ENCODE measurements at places on chromosomes 6 and 20.
A peak's percentile ranks its signal among the peaks of the same experiment; 100 is the strongest.

DNA sequence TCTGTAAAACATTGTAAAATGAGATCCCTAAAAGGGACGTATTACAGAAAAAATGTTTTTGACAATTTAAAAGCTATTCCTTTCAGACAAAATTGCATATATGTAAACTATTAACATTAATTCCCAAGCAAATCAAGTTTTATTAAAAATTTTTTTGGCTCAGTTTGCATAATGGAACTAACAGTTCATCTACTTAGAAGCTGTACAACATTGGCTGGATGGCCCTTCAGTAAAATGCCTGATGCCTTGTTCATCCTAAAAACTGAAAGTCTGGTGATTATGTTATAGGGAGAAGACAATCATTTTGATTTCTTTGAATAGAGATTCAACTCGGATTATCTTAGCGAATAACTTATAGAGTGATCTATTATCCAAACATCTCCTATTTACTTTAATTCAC is 52.8 kb downstream of the ADGRG6 start:
- no peak for DNase-seq

DNA sequence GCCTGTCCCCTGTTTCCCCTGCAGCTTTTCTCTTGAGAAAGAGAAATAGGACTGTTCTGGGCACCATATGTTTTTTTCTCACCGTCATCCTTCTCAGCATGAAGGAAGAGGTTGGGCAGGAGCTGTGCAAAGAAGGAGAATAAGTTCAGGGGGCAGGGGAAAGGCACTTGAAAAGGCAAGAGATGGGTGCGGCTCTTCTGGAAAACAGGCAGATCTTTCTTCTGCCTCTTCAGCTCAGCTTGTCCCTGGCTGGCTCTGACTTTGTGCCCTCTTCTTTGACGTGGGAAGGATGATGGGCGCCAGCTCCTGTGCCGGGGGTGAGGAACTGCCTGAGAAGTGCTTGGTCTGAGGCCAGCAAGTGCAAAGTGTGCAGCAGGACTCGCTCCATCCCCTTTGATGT is 206.5 kb downstream of the DOK5 start:
- no peak for DNase-seq

- DNase-seq: peak; percentile 56
Observed at GRCh38 chr6:113847447-113847846, 9.7 kb upstream of the MARCKS start.

DNA sequence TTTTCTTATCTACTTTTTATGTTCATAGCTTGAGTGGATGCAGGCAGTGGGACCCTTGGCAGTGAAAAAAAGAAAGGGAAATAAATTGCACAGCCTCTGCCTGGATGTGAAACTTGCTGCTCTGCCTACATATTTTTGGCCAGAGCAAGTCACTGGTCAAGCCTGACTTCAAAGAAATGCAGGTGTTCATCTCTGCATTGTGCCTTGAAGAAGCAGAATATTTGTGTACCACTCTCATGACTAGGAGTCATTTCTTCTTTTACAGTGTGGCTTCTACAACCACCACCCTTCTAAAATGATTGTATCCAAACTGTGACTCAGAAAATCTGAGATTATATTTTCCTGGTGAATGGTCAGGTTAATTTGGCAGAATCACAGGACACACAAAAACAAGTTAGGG is 2.5 kb upstream of the KATNA1 start:
- DNase-seq: no peak

- DNase-seq: peak; percentile 39
Observed at GRCh38 chr6:135743476-135743875, 108.0 kb upstream of the PDE7B start.

DNA sequence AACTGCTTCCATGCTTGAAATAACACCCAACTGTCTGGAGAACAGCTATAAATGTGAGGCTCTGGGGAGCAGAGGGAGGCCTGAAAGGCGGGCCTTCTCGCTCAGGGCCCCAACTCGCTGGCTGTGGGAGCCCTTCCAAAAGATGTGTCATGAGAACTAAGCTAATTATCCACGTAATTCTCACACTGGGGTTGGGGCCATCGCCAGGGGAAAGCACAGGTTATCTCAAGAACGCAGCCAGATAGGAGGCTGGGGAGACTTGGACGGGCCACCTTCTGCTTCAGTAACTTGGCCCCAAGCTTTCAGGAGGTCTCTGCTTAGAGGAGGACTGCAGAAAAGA is 1.6 kb downstream of the PXDC1 start:
- DNase-seq: peak; percentile 85

DNA sequence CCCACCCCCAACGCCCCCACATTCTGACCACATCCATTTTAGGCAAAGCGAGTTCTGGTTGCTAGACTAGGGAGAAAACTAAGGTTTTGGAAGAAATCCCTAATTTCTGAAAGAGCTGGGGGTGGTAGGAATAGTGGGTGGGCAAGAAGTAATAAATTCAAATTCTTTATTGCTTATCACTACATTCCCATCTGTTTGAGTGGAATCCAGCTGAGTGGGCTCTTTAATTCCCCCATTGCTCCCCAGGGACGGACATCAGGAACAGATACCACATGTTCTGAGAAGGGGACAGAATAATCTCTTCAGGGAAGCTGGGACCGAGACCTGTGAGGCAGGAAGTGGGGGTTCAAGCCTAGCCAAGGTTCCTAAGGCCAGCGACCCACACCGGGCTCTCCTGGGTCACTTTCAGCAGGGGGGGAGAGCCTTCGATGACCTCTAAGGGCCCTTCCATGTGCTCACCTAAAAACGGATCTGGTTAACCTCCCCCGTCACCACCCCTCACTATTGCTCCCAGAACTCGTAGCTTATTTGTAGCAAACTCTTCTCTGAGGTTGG is 42.3 kb upstream of the MRPS10 start:
- no peak for DNase-seq

- no peak for DNase-seq
Observed at GRCh38 chr6:28254121-28254519, 2.1 kb upstream of the ZKSCAN4 start.

DNA sequence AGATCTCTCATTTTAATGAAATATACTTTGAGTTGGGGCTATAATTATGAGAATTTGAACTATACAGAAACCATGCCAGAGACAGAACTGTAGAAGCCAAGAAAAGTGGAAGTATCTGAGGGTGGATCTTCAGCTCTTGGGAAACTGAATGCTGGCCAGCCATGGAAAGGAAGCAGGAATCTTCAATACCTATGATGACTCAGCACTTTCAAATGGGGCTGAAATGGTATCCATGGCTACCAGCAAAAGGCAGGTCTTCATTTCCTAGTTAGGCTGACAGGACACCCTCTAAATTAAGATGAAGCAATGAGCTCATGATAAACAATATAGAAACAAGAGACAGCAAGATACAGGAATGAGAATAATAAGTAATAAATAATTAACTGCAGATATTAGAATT is 171.3 kb downstream of the COL21A1 start:
- DNase-seq: peak; percentile 37

DNA sequence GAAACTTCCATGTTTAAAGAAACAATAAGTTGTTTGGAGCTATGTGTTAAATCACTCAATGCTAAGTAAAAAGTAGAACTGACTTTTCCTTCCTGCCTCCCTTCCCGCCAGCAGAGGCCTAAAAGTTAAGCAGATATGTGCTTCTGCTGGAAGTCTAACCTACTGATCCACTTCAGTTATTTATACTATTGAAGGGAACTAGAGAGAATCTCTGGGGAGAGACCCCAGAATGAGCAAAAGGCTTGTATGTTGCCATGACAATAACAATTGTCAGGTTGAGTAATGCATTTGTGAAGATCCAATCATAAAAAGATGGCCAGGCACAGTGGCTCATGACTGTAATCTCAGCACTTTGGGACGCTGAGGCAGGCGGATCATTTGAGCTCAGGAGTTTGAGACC is 24.7 kb downstream of the MGME1 start:
- DNase-seq: no peak

- DNase-seq: no peak
Observed at GRCh38 chr6:149084808-149085556, 232.5 kb upstream of the TAB2 start.

DNA sequence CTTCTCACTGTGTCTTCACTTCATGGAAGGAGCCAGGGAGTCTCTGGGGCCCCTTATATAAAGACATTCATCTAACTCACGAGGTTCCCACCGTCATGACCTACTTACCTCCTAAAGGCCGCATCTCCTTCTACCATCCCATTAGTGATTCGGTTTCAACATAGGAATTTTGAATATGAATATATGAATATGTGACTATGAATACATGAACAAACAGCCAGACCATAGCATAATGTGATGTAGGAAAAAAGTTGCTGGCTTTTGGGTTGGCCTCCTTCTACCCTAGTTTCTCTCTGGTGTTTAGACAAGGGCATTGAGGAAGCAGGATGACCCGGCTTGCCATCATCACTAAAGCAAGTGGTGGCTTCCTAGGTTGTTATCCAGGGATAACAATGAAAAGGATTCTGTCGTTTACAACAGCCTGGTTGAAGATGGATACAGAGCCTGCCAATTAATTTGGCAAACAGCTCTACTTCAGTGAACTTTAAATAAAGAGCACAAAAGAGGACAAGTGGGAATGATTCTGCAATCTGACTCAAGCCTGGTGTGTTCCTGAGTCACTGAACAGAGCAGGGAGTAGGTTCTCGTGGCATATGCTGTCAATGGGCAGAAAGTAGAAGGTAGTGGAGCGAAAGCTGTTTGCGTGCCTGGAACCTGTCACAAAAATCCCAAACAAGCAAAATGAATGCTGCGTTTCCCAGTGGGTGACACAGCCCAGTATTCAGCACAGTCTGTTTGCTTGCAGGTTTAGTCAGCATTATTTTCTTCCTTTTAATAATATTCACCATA is 44.0 kb upstream of the DOK5 start:
- DNase-seq: no peak

- DNase-seq: no peak
Observed at GRCh38 chr20:8117636-8118035, 14.4 kb upstream of the PLCB1 start.

DNA sequence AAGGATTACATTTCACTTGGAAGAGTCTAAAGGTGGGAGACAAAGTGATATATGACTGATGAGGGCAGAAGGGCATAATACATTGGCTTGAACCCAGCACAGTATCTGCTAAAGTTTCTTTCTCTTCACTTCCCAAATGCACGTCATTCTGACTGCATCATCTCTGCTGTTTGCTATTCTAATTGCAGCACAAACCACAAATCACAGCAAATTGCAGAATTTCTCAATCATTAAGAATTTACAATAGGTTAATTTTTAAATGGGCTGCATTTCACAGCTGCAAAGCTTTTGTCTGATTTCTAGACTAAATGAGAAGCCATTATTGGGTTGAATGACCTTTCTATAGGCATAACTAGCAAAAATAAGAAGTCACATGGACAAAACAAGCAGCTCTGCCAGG is 337.0 kb downstream of the RNGTT start:
- peak; percentile 32 for DNase-seq

DNA sequence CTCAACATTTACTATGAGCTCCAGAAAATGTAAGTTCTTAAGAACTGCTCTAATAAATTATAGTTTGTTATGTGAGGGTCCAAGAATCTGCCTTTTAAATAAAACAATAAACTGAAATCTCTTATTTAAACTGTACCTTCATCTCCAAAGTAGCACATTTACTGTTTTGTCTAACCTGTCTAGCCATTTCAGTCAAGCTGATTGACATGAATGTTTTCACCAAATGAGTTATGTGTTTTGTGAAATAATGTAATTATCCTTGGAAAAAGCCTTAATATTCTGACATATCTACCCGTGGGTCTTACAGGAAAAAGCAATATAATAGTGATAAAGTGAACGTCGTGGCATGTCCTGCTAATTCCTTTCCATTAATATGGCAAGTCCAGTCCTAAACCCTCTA is 57.8 kb downstream of the OPRM1 start:
- DNase-seq: no peak

DNA sequence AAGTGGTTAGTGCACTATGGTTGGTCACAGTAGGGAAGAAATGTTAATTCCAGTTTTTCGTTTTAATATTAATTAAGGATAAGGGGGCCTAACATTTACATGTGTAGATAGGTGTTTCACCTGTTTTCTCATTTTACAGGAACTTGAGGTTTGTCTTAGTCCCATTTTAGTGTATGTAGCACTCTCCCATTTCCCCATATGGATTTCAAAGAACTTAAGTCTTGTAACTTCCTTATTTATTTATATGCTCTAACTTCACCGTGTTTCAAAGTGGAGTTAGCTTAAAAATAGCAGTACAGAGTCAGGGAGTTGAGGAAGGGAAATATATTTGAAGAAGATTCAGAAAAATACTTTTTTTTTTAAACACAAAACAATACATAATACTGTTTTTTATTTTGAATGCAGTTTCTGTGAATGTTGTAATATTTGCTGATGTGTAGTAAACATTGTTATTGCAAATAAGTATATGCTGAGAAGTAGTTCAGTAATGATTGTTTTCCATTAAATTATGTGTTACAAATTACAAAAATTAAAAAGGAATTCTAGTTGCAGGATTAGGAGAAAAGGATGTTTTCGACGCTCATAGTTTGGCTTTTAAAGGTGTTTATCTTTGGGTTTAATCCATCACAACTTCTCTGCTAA is 3.5 kb downstream of the SCAF8 start:
- no peak for DNase-seq

DNA sequence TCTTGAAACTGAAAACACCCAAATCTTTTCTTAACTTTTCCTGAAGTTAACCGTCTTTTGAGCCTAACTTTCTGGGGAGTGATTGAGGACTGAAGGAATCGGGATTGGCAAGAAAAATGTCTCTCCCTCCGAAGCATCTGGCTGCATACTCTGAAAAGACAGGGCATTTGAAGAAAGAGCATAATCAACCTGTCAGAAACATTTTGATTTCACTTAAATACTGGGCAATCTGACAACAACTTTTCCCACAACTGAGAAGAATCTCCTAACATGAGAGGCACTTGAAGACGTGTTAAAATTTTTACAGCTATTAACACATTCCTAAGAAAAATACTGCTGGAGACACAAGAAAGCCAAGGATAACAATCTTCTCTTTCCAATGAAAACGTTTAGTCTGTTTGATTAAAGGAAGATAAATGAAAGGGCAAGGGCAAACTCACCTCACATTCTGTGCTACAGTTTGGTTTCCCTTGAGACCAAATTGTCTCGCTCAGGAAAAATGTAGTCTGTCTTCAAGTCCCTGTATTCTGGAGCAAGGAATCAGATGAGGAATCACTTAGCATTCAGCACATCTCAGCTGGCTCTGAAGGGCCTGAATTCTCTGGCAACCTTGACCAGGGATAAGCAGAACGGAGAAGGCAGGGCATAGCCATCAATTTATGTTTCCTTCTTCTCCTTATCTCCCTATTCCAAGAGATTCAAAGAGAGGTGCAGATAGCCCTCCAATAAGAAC is 76.1 kb downstream of the TBX18 start:
- DNase-seq: no peak

DNA sequence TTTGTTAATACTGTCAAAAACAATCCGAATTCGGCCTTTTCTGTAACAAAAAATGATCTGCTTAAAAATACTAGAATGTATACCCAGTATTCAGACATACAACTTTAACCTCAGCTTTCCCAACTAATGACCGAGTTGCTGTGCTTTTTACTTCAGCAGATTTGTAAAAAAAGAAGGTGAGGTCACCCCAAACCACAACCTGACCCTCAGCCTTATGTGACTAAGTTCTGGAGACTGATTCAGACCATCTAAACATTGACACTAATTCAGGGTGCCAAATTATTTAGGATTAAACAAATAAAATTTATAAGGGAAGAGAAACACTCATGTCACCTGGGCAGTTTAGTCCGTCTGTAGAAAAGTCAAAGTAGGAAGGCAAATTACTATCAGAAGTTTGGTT is 7.7 kb downstream of the CCN6 start:
- no peak for DNase-seq
